NCI-H524 treated with DMSO at 0.1 percent for 48 hours (cell line): ENCODE measurements at places on chromosomes 11 and 22.

DNA sequence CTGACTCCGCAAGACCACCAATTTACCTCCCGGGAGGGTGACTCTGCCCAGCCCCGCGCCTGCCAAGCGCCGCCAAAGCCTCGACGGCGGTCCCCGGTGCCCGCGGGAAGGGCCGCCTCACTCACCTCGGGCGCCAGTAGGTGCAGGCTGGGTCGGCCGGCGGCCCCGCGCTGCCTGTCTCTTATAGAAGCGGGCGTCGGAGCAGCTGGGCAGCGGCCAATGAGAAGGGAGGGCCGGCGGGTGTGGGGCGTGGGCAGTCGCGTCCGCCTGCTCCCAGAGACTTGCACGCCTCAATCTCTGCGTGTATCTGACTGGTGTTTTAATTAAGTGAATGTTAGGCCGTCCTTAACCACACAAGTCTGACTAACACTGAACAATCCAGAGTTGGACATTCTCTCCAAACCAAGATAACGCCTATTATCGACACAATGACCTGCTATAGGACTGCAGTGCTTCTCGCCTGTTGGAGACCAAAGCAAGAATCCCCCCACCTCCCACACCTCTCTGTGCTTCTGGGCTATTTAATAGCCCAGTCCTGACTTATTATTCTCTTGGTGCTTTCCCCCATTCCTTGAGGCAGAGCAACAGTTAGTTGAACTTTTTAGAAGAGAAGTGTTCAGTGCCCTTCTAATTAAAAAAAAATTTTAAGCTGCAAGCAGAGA lies at the start of gene TPH1:
Gene TPH1, minus strand, starts transcription at position 154 of the 662 bp plus-strand sequence. CDS start 5,507 bp downstream, outside the sequence.
- no peak for DNase-seq

DNA sequence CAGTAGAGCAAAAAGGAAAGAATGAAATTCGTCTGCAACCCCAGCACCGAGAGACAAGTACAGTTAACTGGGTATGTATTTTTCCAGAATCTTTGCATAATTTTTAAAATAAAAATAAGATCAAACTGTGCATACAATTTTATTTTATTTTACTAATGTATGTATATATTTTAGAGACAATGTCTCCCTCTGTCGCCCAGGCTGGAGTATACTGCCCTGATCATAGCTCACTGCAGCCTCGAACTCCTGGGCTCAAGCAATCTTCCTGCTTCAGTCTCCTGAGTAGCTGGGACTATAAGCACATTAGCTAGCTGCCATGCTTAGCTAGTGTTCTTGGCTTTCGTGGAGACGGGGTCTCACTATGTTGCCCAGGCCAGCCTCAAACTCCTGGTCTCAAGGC lies 18.8 kb upstream of the DRD2 start:
- no peak for DNase-seq

GRCh38 chr11:118915941-118916841 lies 9.5 kb downstream of the BCL9L start:
- no peak for DNase-seq

DNA sequence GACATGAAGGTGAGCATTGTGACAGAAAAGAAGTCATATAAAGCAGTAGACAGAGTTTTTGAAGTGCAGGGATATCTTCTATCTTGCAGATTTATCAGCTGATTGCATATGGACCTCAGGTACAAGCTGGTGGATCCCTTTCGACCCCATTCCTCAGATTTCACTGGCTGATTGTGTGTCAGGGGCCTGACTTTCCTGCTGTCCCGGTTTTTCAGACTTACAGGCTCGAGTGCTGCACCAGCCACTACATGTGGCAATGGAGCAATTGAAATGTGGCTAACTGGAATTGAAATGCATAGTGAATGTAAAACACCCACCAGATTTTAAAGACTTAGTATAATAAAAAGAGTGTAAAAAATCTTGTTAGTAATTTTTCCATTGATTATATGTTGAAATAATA lies 50.3 kb downstream of the CLMP start:
- no peak for DNase-seq

- DNase-seq, result no peak
These were observed 21.0 kb downstream of the PARVB start for GRCh38 chr22:44045145-44045544.

GRCh38 chr11:46947399-46948077 lies 11.0 kb downstream of the CSTPP1 start:
- no peak for DNase-seq

GRCh38 chr11:74468058-74468457 lies 709 bp upstream of the KCNE3 start:
- no peak for DNase-seq

- no peak for DNase-seq
These were observed 710 bp downstream of the TUB start for GRCh38 chr11:8081591-8082250.
